ENCODE measurements at places on chromosomes 1 and 21. TPM values are rescaled to one million over a fixed set of nuclear protein-coding genes. Genes with fewer than 3 reads are reported as not detected.

- DNase-seq = peak; percentile 81
Measured at GRCh38 chr21:20997636-20998455, at the start of gene NCAM2. Gene NCAM2 (plus strand): TSS chr21:20998409.

Gene TRIM67
- total RNA-seq = 0.05 TPM

GRCh38 chr1:53303726-53304515 lies 23.9 kb downstream of the LRP8 start:
- DNase-seq = no peak

DNA sequence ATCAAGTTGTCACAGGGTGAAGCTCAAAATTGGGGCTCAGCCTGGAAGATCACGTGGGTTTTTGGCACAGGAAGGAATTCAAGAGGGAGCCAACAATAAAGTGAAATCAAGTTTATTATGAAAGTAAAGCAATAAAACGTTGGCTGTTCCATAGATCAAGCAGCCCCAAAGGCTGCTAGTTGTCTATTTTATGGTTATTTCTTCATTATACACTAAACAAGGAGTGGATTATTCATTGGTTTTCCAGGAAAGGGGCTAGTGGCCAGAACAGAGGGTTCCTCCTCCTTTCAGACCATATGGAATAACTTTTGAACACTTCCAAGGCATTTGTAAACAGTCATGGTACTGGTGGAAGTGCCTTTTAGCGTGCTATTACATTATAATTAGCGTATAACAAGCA lies 723.5 kb upstream of the ADAMTS5 start:
- no peak for DNase-seq

GRCh38 chr1:240888039-240888786 lies 276.3 kb upstream of the GREM2 start:
- DNase-seq = no peak

- DNase-seq = no peak
Measured at GRCh38 chr1:6412896-6413295, 6.8 kb downstream of the HES2 start.

DNA sequence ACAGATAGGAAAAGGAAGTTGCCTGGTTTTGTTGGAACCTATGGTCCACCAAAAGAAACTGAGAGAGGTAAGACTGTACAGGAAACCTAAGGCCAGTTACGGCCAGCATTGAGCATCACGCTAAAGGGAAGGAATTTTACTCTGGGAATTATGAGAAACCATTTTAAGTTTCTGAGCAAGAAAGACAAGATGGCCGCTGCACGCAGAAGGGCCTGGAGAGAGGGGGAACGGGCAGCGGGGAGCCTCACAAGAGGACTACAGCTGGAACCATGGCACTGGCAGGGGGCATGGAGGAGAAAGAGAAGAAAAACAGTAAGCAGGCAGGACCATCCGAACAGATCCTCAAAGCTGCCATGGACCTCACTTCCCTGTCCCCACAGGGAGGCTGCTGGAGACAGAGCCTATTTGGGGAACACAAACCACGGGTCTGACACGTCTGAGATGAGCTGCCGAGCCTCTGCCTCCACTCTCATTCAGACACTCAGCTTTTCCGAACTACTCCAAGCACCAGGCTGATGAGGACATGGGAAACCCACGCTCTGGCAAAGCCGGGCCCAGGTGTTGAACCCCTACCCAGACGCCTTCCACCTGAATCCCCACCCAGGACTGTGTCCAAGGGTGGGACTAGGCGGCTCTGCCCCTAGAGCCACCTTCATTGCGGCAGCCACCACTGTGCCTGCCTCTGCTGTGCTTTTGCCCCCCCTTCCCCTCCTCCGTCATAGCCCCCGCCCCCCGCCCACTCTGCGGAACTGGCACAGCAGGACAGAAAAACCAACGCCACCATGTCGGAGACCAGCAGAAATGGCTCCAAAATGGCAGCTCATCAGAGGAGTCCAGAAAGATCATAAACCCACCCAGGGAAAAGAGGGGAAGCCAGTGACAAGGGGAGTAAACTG lies 69.0 kb downstream of the CD46 start:
- DNase-seq = no peak

DNA sequence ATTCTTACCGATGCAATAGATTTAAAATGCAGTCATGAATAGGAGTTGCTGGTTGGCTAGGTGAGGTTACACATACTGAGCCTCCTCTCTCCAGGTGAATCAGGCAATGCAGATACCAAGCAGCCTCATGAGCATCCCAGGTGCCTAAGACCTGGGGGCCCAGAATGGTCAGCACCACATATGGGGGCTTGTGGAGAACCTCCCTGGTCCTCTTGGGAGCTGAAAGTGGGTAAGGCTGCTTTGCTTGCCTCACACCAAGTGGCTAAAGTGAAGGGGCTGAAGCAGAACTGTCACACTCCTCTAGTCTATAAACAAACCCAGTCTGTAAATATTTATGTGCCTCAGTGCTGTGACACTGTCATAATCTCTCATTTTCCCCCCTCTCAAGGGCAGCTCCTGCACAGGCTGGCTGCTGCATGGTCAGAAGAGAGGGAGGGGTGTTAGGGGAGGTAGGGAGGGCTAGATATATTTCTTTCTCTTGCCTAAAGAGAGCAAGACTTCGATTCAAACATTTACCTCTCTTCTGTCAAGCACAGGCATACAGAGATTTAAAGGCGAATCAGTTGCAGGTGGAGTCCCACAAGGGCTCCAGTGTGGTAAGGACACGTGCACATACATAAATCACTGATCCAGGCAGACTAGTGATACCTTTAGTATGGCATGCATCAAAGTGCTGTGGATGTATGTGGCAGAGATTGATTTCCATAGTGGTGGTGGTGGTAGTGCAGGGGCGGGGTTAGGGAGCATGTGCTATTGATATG lies 157.9 kb upstream of the TNR start:
- DNase-seq = no peak

DNA sequence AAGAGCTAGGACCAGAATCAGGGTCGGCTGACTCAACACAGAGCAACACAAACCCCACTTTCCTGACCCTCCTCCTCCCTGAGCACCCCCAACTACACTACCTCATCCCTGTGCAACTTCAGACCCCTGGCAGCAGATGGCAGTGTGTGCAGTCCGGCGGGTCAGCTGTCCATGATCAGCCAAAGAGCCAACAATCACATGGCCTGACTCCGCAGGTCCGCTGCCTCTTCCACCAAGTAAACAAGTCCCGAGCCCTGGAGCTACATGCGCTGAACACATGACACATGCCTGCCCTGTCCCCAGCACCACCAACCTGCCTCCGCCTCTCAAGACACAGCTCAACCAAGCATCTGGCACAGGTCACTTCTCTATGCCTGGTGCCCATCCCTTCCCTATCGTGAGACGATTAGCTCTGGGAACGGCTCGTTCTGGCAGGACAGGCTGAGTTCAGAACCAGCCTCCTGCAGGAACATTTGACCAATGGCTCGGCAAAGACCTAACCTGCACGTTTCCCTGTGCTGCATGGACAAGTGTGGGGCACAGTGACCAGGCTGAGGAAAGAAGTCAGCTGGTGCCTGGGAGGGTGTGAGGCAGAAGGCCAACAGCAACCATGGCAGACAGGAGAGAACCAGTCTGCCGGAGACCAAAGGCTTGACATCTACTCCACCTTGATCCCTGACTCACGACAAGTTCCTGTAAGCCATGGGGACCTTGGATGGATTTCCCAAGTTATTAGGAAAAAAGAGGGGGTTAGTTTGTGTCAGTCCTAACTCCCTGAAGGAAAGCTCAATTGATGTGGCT lies 60.3 kb downstream of the CD46 start:
- peak; percentile 80 for DNase-seq

DNA sequence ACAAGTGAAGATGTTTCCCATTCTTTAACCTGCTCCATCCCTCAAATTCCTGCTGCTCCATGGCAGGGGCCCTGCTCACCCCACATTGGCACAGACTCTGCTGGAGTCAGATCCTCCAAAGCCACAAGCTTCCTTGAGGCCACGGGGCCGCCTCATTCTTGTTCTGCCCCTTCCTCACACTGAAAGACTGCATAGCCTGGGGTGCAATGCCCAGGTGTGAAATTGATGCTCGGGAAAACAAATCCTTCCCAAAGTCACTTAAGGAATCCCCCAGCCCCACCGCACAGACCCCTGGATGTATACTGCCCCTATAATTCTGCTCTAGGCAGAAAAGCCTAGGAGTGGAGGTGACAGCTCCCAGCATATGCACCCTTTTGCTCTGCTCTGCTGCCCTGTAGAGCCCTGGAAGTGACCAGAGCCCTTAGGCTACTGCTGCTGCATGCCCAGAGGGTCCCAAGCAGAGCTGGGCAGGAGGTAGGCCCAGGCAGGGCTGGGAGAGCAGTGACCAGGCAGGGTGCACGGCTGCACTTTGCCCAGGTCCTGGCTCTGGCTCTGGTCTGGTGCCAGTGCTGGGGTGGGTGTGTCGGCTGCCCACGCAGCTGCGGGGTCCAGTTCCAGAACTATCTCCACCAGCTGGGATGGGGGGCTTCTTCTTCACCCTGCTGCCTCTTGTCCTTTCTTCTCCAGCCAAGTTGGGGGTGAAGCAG lies 1.6 kb downstream of the HES2 start:
- no peak for DNase-seq

- DNase-seq = no peak
Measured at GRCh38 chr1:202622388-202622787, 87.9 kb downstream of the SYT2 start.

Gene RIPK4
- 0.08 TPM for total RNA-seq

DNA sequence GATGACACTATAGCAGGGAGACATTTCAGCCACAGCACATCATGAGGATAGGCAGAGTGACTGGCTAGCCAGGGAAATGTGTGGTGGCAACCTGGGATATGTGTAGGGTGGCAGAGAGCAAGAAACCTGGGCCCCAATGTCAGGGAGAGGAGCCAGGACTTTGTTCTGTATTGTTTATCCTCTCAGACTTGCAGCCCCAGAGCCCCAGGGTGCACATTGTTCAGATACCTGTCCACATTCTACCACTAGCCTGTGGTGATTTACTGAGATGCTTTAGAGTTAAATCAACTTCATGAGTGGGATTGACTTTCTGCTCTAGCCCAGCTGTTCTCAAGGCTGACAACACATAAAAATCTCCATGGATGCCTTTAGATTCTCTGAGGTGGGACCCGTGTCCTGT lies 61.5 kb downstream of the MAB21L3 start:
- no peak for DNase-seq

Gene GNAT2
- total RNA-seq = not detected

DNA sequence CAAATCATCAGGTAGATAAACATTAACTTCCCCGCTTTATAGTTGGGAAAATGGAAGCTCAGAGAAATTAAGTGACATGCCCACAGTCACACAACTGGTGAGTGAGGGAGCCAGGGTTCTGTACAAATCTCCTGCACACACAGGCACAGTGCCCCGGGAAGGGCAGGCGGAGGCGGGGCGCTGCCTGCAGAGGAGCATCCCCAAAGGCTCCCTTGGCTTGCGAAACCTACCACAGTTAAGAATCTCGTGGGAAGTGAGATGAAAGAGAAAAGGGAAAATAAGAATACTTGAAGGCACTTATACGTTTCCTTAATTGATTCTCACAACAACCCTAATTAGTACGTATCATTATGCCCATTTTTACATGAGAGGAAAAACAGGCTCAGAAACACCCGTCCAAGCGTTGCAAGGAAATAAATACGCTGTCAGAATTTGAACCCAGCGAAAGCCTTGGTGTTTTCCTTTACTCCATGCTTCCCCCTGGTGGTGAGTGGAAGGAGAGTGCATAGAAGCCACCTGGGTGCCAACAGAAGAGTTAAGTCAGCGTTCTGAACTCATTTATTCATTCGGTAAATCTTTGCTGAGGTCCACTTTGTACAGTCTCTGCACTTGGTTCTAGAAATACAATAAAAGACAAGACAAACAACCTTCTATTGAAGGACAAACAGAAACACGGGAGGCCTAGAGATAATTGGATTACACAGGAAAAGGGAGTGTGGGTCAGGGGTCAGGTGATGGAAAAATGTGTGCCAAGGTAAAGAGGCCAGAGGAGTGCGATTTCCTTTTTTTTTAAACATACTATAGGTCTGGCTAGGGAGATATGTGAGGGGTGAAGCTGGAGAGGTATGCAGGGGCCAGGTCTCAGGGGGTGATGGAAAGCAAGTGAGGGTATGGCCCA lies 28.4 kb downstream of the ACP6 start:
- DNase-seq = no peak

DNA sequence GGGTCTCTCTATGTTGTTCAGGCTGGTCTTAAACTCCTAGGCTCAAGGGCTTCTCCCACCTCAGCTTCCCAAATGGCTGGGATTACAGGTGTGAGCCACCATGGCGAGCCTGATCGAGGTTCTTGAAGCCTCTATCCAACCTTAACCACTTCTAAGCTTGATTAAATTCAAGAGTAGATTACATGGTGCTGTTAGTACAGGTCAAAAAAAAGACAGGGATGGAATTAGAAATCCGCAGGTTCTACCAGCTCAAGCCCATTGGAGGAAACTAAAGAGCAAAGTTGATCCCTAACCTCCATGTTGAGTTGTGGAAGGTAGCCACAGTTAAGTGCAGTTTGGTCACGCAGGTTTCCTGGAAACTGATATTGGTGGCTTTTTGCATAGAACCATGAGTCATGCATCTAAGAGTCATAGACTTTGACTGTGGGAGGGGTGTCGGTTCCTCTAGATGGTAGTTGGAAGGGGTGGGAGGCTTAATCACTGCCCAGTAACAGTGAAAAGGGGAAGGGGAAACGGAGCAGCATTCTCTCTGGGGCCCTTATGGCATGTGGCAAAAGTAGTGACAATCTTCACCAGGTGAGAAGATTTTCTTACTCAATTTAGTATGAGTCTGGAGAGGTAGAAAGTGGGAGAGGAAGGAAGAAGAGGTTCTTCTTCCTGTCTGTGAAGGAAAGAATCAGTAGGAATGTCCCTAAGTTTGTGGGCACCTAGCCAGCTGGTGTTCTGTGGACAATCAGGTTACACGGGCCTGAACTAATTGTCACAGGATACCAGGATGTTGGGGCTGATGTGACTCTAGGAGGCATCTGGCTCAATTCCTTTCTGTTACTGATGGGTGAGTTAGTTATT lies 7.0 kb downstream of the CD53 start:
- no peak for DNase-seq

- DNase-seq = no peak
Measured at GRCh38 chr1:234716908-234717375, 107.0 kb upstream of the IRF2BP2 start.

GRCh38 chr21:35993875-35994490 lies 66.3 kb downstream of the SETD4 start:
- DNase-seq = no peak

GRCh38 chr21:45858180-45858579 lies 123.4 kb upstream of the COL6A1 start:
- DNase-seq = no peak

GRCh38 chr1:3898994-3899753 lies 898 bp downstream of the C1orf174 start:
- DNase-seq = no peak

GRCh38 chr1:15344800-15345704 lies 64.6 kb upstream of the EFHD2 start:
- DNase-seq = no peak

DNA sequence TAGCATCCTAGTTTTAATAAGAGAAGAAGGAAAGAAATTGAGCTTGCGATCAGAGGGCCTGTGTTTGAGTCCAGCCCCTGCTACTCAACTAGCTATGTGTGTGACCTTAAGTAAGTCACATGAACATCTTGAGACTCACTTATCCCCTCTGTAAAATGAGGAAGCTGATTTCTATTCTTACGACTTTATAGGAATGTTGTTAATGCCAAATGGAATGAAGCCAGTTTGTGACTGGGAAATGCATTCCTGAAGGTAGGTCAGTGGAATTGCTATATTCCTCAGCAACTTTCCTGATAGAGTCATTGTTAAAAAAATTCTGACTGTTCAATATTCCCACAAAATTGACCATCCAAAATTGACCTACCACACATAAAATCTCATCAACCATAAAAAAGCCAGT lies 14.9 kb downstream of the FASLG start:
- DNase-seq = no peak

All from Right ventricle myocardium superior (tissue), 1 donor.